ENCODE measurements at places on chromosomes 12 and 14. TPM values are rescaled to one million over a fixed set of nuclear protein-coding genes. Genes with fewer than 3 reads are reported as not detected.

GRCh38 chr14:95388699-95389098 lies 69.0 kb upstream of the CLMN start:
- DNase-seq, result no peak

DNA sequence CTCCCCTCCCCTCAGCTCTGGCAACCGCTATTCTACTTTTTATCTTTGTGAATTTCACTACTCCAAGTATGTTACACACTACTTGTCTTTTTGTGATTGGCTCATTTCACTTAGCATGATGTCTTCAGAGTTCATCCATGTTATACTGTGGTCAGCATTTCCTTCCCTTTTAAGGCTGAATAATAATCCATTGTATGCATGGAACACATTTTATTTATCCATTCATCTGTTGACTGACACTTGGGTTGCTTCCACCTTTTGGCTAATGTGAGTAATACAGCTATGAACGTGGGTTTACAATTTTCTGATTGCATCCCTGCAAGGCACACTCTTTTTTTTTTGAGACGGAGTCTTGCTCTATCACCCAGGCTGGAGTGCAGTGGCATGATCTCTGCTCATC lies 53.0 kb upstream of the FUT8 start:
- DNase-seq, result no peak

GRCh38 chr12:70252832-70253231 lies 9.6 kb downstream of the CNOT2 start:
- DNase-seq, result no peak

DNA sequence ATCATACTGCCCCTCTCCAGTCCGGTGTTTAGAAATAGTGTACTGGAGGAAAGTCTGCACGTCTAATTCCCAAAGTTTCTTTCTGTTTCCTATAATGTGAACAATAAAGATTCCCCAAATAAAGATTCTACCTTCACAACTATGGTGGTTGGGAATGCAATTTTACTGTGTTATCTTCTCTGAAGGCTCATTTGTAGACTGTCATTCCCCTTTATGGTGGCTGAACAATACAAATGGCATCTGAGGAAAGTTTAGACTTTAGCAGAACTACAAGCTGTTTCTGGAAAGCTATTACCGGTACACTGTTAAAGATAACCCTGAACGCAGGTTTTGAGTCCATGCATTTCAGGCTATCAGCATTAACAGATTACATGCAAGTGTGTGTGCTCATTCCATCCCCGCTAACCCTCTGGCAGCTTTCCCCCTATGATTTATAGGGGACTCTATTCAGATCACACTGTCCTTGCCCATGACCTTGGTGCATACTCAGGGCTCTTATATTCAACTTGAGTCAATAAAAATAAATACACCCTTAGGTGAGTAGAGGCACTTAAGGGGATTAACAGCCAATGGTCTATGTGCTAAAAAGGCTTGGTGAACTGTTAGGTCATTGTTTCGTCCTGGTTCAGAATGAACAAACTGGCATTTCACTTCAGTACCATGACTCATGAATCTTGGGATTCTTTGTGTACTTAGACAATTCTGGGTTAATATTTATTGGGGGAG lies 60.7 kb upstream of the PYGL start:
- DNase-seq, result no peak

The RTN1 gene
- total RNA-seq, result 6.1 TPM

The CCDC60 gene
- not detected for total RNA-seq

The CLEC12A gene
- 7.2 TPM for total RNA-seq

The MDGA2 gene
- total RNA-seq, result 0.89 TPM

The HVCN1 gene
- total RNA-seq, result 4.1 TPM
